ENCODE measurements at places on chromosomes 16 and 17.
A peak's percentile ranks its signal among the peaks of the same experiment; 100 is the strongest.

- no peak for DNase-seq
These were observed 11.7 kb upstream of the CNTNAP4 start for GRCh38 chr16:76265434-76266045.

GRCh38 chr17:39002991-39003715 is 36.0 kb upstream of the FBXO47 start:
- DNase-seq = no peak

DNA sequence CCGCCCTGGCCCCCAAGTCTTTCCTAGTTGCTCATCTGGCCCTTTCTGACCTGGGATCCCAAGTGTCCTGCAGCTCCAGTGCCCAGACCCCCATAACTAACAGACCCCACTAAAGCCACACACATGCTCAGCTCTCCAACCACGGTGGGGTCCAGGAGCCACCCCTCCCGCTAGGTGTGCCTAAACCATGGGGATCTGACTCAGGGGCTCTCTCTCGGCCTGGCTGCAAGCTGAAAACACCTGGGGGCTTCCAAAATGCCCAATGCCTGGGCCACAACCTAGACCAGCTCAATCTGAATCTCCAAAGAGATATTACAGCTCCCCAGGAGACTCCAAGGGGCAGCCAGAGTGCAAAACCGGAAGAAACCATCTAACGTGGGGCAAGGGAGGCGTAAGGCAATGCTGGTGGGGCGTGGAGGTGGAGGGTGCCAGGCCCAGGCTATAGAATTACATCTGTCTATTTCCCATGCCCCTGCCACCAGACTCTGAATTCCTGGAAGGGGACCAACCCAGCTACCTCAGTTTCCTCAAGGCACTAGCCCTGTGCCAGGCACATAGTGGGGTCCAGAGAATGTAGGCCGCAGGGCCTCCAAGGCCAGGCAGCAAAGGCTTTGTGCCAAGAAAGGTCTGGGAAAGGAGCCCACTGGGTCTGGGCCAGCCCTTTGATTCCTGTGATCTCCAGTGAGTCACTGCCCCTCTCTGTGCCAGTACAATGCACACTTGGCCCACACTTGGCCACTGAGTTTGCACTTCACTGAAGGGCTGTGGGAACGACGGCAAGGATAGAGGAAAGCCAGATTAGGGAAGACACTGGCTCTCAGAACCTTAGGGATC is 3.3 kb downstream of the CD2BP2 start:
- DNase-seq = no peak

- DNase-seq = no peak
These were observed 17.9 kb upstream of the TRPV3 start for GRCh38 chr17:3575511-3575910.

- DNase-seq = no peak
These were observed 9.4 kb downstream of the BAHCC1 start for GRCh38 chr17:81404558-81405165.

DNA sequence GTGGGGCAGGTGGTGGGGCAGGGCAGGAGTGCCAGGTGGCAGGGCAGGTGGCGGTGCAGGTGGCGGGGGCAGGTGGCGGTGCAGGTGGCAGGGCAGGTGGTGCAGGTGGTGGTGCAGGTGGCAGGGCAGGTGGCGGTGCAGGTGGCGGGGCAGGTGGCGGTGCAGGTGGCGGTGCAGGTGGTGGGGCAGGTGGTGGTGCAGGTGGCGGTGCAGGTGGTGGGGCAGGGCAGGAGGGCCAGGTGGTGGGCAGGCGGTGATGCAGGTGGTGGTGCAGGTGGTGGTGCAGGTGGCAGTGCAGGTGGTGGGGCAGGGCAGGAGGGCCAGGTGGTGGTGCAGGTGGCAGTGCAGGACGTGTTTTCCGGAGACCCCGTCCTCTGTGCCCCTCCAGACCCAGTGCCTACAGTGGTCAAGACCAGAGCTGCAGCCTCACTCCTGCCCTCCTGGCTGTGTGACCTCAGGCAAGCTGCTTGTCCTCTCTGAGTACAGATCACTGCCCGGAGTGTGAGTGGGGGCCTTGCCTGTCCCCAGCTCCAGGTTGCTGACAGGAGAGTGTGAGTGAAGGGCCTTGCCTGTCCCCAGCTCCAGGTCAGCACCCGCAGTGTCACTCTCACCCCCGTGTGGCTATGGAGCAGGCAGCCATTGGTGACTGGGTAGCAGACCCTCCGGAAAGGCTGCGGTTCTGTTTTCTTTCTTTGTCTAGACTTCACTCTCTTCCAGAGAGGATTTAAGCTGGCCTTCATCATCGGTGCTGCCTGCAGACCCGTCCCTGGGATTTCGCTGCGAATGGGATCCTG is 16.1 kb upstream of the NPTX1 start:
- DNase-seq = no peak

DNA sequence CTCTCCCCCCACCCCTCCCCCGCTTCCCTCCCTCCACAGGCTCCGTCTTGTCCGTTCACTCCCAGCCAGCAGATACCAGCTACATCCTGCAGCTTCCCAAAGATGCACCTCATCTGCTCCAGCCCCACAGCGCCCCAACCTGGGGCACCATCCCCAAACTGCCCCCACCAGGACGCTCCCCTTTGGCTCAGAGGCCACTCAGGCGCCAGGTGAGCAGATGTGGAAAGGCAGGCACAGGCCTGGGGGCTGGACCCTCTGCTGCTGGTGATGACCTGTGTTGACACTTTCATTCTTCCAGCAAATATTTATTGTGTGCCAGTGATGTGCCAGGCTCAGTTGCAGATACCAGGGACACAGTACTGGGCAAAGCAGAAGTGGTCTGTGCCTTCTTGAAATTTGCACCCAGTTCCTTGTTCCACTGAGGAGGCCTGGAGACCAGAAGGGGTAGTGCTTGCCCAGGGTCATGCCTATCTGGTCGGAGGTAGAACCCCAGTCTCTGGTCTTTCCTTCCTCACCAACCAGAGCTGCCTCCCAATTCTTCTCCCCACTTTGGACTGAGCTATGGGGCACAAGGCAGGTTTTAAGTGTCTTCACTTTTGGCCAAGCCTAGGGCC is 10.3 kb upstream of the ABCC3 start:
- no peak for DNase-seq

- no peak for DNase-seq
These were observed 12.0 kb upstream of the STAT3 start for GRCh38 chr17:42399948-42400843.

- DNase-seq = no peak
These were observed 43.7 kb downstream of the CMTM4 start for GRCh38 chr16:66652661-66653360.

DNA sequence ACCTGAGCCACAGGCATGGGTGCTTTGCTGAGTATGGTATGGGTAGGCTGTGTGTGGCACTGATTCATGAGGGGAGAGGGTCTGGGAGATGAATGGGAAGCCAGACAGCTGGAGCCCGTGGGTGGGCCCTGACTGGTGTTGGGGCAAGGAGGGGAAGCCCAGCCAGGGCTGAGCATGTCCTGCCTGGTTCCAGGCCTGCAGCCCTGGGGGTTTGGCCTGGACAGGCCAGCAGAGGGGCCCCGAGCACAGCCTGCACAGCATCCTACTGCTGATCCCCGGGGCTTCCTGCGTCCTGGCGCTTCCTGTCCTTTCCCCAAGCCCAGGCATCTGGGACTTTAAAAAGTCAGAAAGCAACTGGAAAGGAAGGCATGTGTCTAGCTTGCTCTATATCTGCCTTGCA is 4.6 kb upstream of the MVD start:
- DNase-seq = no peak

- no peak for DNase-seq
These were observed 82.3 kb downstream of the NT5M start for GRCh38 chr17:17385491-17385890.

DNA sequence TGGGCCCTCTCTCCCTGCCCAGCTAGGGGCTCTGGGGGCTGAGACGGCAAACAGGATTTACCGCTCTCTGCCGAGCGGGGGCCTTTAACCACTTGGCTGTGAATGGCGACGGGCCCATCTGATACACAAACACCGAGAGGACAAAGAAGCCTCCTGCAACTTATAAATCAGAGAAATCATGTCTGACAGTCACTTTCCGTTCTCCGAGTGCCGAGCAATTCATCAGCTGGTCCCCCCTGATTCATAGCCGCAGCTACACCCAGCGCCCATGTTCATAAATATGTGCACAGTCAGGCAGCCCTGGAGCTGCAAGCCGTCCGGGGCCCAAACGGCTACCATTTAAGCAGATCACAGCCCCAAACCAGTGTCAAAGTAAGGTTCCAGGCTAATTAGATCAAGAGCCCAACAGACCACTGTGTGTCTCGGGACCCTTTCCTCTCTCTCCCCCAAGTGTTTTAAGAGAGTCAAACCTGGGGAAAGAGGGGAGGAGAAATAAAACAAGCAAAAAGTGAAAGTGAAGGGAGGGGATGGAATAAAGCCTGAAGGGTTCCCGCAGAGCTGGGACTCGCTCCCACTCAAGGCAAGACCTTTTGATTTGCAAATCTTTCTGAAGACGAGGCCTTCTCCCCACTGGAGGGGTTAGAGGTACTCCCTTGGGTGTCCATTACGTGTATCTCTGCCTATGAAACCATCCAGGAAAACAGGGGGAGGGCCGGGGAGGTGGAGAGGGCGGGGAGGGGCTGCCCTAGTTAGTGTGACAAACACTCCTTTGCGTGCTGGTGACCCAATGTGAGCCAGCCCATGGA is 154.7 kb downstream of the C16orf78 start:
- DNase-seq = peak; percentile 1

DNA sequence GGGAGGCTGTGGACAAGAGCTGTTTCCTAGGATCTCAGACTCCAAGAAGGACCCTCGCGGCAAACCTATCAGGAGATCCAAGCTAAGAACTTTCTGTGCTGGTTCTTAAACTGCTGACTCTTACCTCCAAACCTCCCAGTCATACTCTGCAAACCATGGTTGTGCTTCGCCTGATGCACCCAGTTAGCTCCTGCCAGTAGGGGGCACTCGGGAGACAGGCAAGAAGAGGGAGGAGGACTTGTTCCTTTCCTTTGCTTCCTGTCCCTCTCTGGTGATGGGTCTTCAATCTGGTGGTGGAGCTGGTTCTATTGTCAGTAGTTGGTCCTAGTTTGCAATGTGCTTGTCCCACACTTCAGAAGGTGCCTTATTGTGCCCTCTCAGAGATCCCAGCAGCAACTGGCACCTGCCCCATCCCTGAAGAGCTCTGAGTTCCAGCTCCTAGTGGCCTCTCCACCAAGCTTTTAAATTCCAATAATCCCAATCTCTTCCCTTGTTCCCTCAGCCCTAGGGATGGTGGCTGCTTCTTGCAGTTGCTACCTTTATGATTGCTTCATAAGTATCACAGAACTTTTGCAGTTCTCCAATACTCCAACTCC is 113.5 kb upstream of the RPL38 start:
- DNase-seq = peak; percentile 23

DNA sequence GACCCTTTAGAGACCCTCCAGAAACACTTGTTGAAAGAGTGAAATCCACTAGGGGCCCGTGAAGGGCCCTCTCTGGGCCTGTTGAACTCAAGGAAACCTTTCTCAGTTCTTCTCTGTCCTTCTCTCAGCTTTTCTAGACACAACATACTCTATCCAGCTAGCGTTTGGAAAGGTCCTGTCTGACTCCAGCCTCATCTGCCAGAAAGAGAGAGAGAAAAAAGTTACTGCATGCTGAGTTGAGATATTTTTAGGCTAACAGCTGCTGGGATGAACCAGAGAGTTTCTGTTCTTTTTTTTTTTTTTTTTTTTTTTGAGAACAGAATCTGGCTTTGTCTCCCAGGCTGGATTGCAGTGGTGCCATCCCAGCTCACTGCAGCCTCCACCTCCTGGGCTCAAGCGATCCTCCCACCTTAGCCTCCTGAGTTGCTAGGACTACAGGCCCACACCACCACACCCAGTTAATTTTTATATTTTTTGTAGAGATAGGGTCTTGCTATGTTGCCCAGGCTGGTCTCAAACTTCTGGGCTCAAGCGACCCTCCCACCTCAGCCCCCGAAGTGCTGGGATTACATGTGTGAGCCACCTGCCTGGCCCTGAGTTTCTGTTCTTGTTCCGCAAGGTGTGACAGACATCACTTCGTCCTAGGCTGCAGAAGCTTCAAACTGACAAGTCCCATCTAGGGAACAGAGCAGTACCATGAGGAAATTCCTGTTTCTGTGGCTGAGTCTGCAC is 14.9 kb upstream of the TEX2 start:
- no peak for DNase-seq

- peak; percentile 40 for DNase-seq
These were observed 34.8 kb downstream of the SOST start for GRCh38 chr17:43723697-43724359.

GRCh38 chr17:77894126-77894956 is 64.2 kb upstream of the TNRC6C start:
- DNase-seq = no peak

- DNase-seq = no peak
These were observed 82.8 kb downstream of the MYH13 start for GRCh38 chr17:10290041-10290440.

DNA sequence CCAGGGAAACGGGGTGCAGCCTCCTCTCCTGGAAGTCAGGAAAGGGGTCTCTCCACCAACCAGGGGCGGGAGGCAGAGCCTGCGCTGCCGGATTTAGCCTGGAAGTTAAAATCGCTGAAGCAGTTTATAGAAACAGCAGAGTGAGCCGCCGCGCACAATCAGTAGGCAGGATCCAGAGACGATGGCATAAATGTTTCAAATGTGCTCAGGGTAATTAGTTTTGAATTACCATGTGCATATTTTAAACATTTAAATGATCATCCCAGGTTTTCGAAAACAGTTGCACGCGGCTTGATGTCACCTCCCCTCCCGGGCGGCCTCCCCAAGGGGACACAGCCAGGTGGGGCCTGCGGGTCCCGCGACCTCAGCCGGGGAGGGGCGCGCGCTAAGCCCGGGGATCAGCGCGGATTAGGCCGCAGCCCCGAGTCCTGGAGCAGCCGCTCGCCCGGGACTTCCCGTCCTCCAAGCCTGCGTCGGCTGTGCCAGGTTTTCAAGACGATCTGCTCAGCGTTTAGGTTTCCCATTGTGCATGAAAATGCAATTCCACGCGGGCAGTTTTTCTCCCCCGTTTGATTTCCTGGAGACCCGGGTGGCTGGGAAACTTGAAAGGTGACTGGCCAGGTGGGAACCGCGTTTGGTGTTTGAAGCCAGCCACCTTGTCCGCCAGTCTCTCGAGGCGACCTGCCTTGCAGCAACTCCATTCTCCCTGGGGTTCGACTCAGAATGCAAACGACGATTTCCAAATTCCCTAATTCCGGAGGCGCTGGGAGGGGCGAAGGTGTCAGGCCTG is 78.3 kb downstream of the RPA1 start:
- DNase-seq = no peak

DNA sequence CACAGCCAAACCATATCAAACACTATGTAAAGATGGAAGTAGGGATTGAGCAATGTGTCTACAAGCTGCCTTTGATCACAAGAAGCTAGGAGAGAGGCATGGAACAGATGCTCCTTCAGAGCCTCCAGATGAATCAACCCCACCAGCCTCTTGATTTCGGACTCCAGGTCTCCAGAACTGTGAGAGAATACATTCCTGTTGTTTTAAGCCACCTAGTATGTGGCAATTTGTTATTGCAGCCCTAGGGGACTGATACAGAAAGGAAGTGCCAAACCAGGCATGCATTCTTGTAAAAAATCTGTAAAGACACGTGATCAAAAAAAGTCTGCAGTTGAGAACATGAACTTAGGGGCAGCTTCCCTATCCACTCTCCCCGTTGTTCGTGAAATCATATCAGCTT is 91.1 kb downstream of the C17orf67 start:
- DNase-seq = no peak

GRCh38 chr16:27495191-27495590 is 54.5 kb downstream of the GTF3C1 start:
- DNase-seq = peak; percentile 83
